ENCODE measurements at places on chromosomes 7 and 10. TPM values are rescaled to one million over a fixed set of nuclear protein-coding genes. Genes with fewer than 3 reads are reported as not detected.

GRCh38 chr10:132468216-132468615 lies 69.4 kb upstream of the INPP5A start:
- peaks cover 20% of the 10 kb centered on the region for H3K4me1 ChIP-seq
- peak overlapping the region; percentile 5 for H3K4me3 ChIP-seq
- H3K36me3 ChIP-seq = no peaks in the 10 kb centered on the region
- H3K27me3 ChIP-seq = no peaks in the 10 kb centered on the region
- no peak for DNase-seq
- H3K27ac ChIP-seq = no peak overlapping the region

The PLEKHS1 gene
- total RNA-seq = 0.84 TPM

The FAM25A gene
- total RNA-seq = not detected

DNA sequence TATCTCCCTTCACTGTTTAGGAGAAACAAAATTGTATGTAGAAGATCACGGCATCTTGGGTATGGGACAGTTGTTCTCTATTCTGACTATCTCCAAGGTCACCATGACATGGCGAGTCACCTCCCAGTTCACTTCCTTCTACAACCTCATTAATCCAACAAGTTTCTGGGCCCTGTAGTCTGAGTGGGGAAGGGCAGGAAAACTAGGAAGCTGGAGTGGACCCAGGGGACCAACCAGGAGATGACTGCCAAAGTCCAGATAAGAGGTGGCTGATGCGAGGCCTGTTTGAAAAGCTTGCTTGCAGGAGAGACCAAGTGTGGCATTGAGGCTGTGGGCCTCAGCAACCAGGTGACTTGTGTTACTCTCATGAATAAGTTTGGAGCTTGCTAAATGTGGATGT lies 584.9 kb downstream of the TNS3 start:
- H3K4me1 ChIP-seq = no peaks in the 10 kb centered on the region
- H3K4me3 ChIP-seq = no peak overlapping the region
- H3K27me3 ChIP-seq = no peaks in the 10 kb centered on the region
- no peak for DNase-seq

DNA sequence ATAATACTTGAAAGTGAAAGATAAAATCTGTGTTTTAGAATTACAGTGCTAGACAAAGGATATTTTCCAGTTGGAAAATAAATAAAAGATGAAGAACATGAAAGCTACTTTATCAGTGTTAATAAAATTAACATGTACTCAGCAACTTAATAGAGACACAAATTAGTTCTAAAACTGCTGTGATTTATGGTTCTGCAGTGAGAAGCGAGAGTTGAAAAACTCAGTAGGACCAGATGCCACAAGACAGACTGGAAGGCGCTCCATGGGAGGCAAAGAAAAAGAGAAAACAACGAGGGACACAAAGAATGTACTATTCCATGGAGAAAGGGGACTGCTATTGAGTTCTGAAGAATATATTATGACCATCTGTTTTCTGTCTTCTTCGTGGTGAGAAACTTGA lies 590.4 kb downstream of the PHTF2 start:
- H3K4me1 ChIP-seq = no peaks in the 10 kb centered on the region
- no peaks in the 10 kb centered on the region for H3K36me3 ChIP-seq
- no peak for DNase-seq
- H3K27me3 ChIP-seq = no peaks in the 10 kb centered on the region

- no peak overlapping the region for H3K27ac ChIP-seq
- H3K4me3 ChIP-seq = no peak overlapping the region
- no peak for DNase-seq
- H3K36me3 ChIP-seq = no peaks in the 10 kb centered on the region
- H3K27me3 ChIP-seq = no peaks in the 10 kb centered on the region
- no peaks in the 10 kb centered on the region for H3K4me1 ChIP-seq
These were observed 128.5 kb upstream of the VKORC1L1 start for GRCh38 chr7:65744406-65744805.

- no peak overlapping the region for H3K27ac ChIP-seq
- H3K27me3 ChIP-seq = no peaks in the 10 kb centered on the region
- DNase-seq = no peak
- no peak overlapping the region for H3K4me3 ChIP-seq
- H3K36me3 ChIP-seq = no peaks in the 10 kb centered on the region
- no peaks in the 10 kb centered on the region for H3K4me1 ChIP-seq
These were observed 72.3 kb upstream of the CACUL1 start for GRCh38 chr10:118827053-118827452.

The GATA3 gene
- 0.54 TPM for total RNA-seq

The ZNF518A gene
- total RNA-seq = 29.4 TPM

GRCh38 chr7:101870361-101871062 lies 53.1 kb downstream of the CUX1 start:
- H3K27me3 ChIP-seq = no peaks in the 10 kb centered on the region
- peak overlapping the region; percentile 10 for H3K27ac ChIP-seq
- H3K4me1 ChIP-seq = peaks cover 6% of the 10 kb centered on the region
- no peak overlapping the region for H3K4me3 ChIP-seq

DNA sequence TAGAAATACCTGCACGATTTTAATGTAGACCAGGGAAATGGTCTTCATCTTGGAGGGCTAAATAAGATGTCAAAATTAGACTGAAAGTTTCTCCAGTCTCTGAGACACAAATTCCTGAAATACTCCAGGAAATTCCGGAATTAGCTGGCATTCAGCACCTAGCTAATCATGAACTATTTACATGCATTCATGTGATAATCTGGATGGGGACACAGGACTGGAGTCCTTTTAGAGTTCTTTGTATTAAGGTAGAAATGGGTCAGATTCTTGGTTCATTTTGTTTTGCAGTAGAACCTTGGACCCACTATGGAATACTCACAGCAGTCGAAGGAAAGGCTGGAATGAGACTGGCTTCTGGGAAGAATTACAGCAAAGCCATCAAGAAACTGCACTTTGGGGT lies 65.3 kb upstream of the MDFIC start:
- no peak for DNase-seq
- H3K27ac ChIP-seq = no peak overlapping the region
- no peak overlapping the region for H3K4me3 ChIP-seq

DNA sequence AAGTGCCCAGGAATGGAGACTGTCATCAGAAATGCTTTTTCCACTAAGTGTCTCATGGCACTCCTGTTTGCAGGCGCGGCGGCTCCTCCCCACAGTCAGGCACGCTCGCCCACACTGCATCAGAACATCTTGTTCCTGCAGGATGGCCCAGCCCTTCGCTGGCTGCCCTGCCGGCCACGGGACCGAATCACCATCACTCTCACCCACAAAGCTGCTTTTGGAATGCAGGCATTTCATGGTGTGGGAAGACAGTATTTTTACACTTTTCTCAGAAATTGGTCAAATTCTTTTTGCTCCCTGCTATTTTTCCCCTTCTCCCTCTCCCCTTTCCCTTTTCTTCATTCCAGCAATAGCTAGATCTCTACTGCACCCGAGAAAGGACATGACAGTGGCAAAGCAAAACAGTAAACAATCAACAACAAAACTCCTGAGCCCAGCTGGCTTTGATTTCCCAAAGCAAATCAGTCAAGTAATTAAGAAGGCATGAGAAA lies 176.1 kb upstream of the TNS3 start:
- H3K27ac ChIP-seq = no peak overlapping the region
- no peaks in the 10 kb centered on the region for H3K27me3 ChIP-seq
- H3K36me3 ChIP-seq = no peaks in the 10 kb centered on the region
- H3K4me3 ChIP-seq = no peak overlapping the region
- DNase-seq = no peak

GRCh38 chr10:34880817-34881216 lies 65.7 kb upstream of the PARD3 start:
- no peaks in the 10 kb centered on the region for H3K36me3 ChIP-seq
- H3K4me1 ChIP-seq = no peaks in the 10 kb centered on the region
- H3K27ac ChIP-seq = no peak overlapping the region
- no peak for DNase-seq

All from colonic mucosa (tissue), 4 donors.